ENCODE measurements at places on chromosomes 5 and 9. TPM values are rescaled to one million over a fixed set of nuclear protein-coding genes. Genes with fewer than 3 reads are reported as not detected.

Gene NRARP
- 13.8 TPM for total RNA-seq

Gene PRSS3
- total RNA-seq = not detected

Gene SPINK9
- not detected for total RNA-seq

- DNase-seq = no peak
Measured at GRCh38 chr5:114430532-114430931, 68.7 kb downstream of the KCNN2 start.

DNA sequence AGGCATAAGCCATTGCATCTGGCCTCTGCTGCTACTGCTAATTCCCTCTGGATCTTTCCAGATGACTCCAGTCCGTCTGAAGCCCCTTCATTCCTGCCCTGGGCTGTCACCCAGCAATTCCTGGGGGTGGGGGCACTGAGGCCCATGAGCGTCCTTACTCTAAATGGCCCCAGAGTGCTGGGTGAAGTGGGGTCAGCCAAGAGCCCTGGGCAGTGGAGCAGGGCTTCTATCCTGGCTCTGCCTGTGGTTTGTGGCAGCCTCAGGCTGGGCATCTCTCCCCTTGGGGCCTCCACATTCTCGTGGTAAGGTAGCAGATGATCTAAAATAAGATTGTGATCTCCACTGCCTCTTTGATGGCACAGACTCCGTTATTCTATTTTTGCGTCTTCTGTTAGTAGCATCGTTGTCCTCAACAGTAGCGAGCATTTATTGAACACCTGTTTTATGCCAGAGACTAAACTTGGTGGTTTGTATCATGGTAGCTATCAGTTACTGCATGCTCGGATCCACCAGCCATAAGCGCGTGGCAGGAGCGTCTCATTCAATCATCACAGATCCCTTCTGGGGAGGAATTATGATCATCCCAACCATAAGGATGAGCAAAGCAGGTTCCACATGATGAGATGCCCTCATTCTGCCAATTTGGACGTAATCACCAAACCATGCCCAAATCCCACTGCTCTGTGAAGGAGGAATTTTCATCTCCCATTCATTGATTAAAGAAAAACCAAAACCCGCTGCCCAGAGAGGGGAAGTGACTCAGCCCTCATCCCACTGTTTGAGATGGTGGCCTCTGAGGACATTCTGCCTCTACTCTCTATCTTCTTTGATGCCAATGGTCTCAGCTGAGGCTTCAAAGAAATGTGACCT lies 21.9 kb upstream of the DUSP1 start:
- DNase-seq = no peak

DNA sequence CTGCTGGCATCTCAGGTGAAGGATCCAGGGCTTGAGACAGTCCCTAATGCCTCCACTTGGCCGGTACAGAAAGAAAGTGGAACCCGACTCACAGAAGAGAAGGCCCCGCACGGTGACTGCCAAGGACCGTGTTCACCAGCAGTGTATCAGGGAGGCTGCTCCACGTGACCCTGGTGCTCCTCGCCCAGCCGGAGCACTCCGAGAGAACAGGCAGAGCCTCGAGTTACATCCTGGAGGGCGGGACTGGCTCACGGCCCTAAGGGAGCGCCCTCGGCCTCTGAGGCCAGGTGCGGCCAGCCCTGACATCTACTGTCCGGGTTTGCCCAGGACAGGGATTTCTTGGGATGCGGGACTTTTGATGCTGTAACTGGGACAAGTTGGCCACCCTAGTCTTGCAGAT lies 104.0 kb upstream of the SARDH start:
- no peak for DNase-seq

Measured in ovary (tissue), 10 donors.